ENCODE measurements at places on chromosomes 1 and 21. TPM values are rescaled to one million over a fixed set of nuclear protein-coding genes. Genes with fewer than 3 reads are reported as not detected.

- no peak for ATAC-seq
These were observed 356.9 kb downstream of the SIPA1L2 start for GRCh38 chr1:232273011-232273410.

- ATAC-seq = peak; percentile 76
These were observed 69.8 kb upstream of the DIRAS3 start for GRCh38 chr1:68120136-68120791.

DNA sequence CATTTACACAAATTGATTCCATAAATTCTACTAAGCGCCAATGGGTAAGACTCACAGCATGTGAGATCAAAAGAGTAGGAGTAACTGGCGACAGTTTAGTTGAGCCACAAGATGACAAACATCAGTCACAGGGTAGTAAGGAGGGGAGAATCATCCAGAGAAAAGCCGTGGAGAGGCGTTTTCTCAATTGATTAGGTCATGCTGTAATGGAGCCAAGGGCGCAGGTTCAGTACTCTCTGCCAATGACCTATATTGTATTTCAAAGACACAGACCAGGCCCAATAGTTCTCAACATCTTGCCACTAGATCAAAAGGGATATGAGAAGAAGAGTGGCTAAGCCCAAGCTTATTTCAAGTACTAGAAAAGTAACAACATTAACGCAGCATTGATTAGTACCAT lies 467.5 kb downstream of the SMYD3 start:
- ATAC-seq = no peak

GRCh38 chr1:11421443-11421842 lies 57.5 kb upstream of the DISP3 start:
- no peak for ATAC-seq

GRCh38 chr1:178337091-178337706 lies 159.6 kb downstream of the CLEC20A start:
- ATAC-seq = no peak

DNA sequence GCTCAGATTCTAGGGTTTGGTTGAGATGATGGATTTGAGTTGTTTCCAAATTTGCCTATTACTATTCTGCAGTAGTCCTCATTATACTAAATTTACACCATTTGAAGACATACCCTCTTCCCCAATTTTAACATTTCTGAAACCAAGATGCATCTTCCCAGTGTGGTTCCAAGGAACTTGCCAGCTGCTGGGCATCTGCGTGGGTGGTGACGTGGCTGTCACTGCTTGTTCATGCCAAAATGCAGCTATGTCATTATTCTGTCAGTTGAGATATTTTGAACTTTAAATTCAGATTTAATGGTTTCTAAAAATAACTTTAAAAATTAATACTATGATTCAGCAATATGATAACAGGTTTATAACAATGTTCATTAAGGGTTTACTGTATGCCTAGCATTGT lies 1.2 kb downstream of the ZFP69 start:
- no peak for ATAC-seq

DNA sequence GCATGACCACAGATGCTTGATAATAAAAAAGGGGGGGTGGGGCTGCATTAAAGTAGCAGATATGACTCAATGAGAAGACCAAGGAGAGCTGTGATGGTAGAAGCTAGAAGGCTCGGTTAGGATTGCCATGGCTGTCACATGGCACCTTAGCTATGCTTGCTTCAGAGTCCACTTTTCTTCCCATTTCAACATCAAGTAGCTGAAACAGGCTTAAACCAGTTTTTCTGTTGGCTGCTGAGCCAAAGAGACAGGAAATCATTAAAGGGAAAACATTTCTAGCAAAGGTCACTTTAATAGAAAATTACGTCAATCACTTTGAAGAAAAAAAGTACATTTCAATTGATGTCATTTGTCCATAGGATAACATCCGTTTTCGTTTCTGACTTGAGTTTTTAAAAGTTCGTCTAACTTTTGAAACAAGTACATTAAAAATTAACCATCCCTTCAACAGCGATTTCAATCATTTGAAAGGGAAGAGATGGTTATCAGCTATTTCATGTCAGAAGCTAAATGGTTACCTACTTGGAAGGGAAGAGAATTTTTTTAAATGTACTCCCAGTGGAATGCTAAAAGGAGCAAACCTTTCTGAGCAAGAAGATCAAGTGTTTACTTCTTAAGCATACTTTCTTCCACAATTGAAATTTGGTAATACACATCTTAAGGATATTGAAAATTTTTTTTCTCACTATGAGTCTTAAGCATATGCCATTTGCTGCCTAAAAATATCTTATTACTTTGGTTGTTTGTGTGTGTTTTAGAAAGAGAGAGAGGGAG lies 488.1 kb upstream of the PRMT6 start:
- ATAC-seq = no peak

DNA sequence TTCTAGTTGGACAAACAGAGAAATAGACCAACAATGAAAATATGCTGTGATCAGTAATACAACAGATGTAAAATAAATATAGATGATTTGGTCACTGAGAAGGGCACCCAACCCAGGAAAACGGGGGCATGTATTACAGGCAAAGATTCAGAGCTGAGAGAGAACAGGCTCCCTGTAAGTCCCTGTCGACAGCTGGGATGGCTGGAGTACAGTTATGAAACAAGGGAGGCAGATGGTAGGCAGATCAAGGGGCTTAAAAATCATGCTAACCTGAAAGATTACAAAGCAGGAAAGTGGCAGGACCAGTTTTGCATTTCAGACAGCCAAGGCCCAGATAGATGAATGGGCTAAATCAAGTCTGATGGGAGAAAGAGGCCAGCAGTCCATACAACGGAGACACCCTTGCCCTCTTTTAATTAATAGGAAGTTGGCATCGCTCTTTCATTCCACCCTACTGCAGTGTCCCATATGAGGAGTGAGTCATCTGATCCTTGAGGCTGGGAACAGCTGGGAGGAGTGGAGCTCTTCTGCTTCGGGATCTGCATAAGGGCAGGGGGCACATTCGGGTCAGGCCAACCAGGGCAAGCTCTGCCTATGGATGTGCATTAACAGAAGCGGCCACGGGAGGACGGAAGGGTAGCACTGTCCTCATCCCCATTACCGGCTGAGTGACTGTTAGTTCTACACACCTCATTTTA lies 171.1 kb downstream of the DAB1 start:
- peak; percentile 69 for ATAC-seq

DNA sequence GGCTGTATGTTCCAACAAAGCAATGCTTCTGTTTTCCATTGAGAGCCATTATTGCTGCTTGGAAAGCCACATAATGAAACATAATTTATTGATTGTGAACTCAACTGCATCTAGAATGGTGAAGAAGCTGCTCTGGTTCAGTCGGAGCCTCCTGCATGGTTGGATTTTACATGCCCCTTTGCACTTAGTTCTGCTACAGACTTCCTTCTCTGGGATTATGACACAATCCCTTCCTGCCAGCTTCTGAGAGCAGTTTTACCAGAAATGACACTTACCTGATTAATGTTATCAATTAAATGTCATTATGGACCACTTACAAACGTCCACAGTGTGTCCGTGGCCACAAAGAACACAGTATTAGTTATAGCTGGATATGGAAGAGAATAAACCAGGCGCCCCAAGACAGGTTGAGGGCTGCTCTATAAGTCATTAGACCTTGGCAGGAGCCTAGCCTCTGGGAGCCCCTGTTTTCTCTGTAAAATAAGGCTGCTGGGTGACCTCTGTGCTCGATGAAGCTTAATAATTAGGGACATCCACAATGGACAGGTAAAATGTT lies 7.0 kb upstream of the CD58 start:
- no peak for ATAC-seq

DNA sequence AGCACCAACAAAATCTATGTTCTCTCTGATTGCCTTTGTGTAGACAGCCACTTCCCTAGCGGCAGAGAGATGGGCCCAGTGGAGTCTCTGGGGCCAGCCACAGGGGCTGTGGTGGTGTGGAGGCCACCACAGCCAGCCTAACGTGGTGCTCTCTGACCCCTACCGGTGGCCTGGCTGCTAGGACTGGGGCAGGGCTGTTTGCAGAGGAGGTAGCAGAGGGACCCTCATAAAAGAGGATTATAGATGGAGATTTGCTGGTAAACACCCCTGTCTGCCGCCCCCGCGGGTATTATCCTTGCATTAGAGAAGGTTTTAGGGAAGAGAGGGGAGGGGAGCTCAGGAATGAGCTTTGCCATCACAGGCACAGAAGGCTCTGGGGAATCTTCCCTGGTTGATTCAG lies 310.3 kb upstream of the VAMP3 start:
- no peak for ATAC-seq

DNA sequence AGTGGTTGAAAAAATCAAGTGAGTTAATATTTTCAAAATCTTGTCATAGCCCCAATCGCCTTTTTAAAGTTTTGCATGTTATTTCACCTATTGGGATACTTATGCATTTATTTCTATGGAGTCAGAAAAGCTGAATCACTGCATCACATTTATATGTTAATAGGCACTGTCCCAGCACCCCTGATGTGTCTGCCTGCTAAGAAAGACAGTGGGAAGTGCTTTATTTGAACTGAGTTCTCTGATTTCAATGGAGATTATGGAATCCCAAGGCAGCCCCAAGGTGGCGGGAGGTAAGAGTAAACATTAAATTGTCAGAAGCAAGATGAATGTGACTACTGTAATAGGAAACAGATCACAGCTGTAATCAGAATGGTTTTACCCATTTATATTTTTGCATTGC lies 2225.7 kb downstream of the NCAM2 start:
- ATAC-seq = no peak

- no peak for ATAC-seq
These were observed 57.4 kb upstream of the ADAMTS5 start for GRCh38 chr21:27024301-27024700.

The RUNX3 gene
- total RNA-seq = 1.6 TPM

The SLC2A5 gene
- total RNA-seq = 5.9 TPM

The SLC25A44 gene
- 12.7 TPM for total RNA-seq

The ABCG1 gene
- 4.2 TPM for total RNA-seq

The SNIP1 gene
- 8.7 TPM for total RNA-seq

Measured in esophagus mucosa (tissue), 1 donor.